Karpas-422 (cell line): ENCODE measurements at places on chromosomes 12 and 14. TPM values are rescaled to one million over a fixed set of nuclear protein-coding genes. Genes with fewer than 3 reads are reported as not detected.

Gene CPSF2
- total RNA-seq, result 63.3 and 76.2 TPM in 2 replicates

Gene NOVA1
- not detected in 2 replicates for total RNA-seq

Gene ESPL1
- 9.4 and 22.8 TPM in 2 replicates for total RNA-seq

Gene SLC39A5
- total RNA-seq, result 0.61 TPM in 1 of 2 replicates, not detected in the other

Gene KCNMB4
- total RNA-seq, result 55.5 and 55.9 TPM in 2 replicates

Gene MANSC4
- not detected in 2 replicates for total RNA-seq

Gene PRB3
- not detected in 2 replicates for total RNA-seq

Gene AQP6
- total RNA-seq, result 0.04 and 0.79 TPM in 2 replicates

Gene TTC7B
- under 0.01 TPM in 1 of 2 replicates, not detected in the other for total RNA-seq

Gene MED6
- total RNA-seq, result 43.2 and 49.9 TPM in 2 replicates

Gene ANO4
- not detected in 2 replicates for total RNA-seq

Gene TMPRSS12
- not detected in 2 replicates for total RNA-seq
